Activated CD4-positive, alpha-beta T cell treated with anti-CD3 and anti-CD28 coated beads, Interleukin-10, Interleukin-2, amounts not matched to agents 100 ng/mL and 50 ng/mL, durations not matched to agents 16 hours and 8 hours (primary cell): ENCODE measurements at places on chromosomes 3 and 15.

DNA sequence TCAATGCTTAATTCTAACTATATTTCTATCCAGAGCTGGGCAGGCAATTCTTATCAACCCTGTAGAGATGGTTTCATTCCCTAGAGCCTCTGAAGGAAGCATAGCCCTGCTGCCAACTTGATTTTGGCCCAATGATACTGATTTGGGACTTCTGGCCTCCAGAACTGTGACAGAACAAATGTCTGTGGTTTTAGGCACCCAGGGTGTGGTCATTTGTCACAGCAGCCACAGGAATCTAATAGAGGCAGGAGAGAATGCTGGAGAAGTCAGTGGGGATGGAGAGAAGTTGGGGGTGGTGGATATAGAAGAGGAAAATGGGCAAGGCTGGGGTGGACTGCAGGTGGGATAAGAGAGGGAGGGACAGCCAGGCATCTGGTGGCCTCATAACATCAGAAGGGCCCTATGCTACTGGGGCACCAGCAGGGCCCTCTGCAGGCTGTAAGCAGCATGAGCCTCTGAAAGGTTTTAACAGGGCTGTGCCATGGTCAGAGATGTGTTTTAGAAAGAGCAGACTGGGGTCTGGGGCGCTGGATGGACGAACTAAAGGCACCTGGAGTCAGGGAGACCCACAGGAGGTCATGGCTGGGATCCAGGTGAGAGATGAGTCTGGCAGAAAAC lies 19.8 kb downstream of the MRPS11 start:
- DNase-seq = no peak

DNA sequence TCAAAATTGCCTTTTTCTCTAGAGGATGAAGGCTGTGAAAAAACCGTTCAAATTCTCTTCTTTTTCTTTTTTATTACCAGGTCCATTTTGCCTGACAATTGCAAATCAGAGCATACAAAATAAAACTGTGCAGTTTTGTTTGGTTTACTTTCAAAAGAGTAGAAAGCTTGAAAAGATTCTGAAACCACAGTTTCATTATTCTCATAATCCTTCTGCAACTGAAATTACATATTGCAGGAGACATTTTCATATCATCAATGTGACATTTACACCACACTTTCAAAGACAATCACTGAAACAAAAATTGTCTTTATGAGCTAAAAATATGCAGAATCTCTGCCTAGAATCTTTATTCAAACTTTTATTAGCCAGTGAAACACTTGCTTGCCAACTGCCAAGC lies 296.4 kb upstream of the TPRG1 start:
- DNase-seq = no peak

DNA sequence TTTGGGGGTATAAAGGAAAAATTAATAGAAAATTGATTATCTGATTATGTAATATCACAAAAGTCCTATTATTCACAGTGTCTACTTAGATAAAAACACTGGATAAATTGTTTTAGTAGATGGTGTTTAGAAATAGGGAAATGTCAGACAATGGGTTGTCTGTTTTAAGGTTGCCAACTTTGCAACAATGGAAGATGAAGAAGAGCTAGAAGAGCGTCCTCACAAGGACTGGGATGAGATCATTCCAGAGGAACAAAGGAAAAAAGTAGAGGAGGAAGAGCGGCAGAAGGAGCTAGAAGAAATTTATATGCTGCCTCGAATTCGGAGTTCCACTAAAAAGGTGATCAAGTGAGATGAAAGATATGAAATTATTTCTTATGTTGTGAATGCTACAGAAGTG lies 84.0 kb downstream of the CHD2 start:
- no peak for DNase-seq

DNA sequence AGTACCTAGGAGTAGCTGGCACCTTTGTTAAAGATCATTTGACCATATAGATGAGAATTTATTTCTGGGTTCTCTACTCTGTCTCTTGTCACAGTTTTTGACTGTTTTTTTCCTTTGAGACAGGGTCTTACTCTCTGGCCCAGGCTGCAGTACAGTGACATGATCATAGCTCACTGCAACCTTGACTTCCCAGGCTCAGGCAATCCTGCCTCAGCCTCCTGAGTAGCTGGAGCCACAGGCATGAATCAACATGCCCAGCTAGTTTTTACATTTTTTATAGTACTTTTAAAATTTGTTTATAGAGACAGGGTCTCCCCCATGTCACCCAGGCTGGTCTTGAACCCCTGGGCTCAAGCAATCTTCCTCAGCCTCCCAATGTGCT lies 45.0 kb downstream of the BCL2L10 start:
- DNase-seq = no peak

DNA sequence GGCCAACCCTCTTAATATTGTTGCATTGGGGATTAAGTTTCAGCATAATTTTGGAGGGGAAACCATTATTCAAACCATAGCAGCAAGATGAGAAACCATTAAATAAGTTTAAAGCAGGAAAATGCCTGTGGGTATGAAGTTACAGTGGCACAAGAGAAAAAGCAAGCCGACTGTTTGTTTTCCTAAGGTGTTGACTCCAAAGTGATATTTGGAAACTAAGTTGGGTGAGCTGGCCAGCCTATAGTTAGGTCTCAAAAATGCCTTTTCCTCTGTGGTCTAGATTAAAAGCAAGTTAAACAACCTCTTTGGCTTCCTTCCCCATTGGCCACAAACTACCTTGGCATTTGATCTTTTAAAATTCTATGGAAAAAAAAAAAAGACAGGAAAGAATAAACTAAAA lies 419.8 kb upstream of the AZI2 start:
- no peak for DNase-seq
